Naive thymus-derived CD4-positive, alpha-beta T cell (primary cell): ENCODE measurements at places on chromosomes 3 and 15. TPM values are rescaled to one million over a fixed set of nuclear protein-coding genes. Genes with fewer than 3 reads are reported as not detected.

The ZPLD1 gene
- total RNA-seq: not detected in 2 replicates

The FOXB1 gene
- total RNA-seq: not detected

The KNG1 gene
- total RNA-seq: not detected

The LMCD1 gene
- total RNA-seq: not detected

The CPA3 gene
- total RNA-seq: not detected

The MOBP gene
- total RNA-seq: not detected

The CCDC39 gene
- total RNA-seq: not detected

The TMEM266 gene
- total RNA-seq: not detected

The FAM240A gene
- total RNA-seq: not detected in 2 replicates

The REC114 gene
- not detected for total RNA-seq

The DUOXA2 gene
- not detected for total RNA-seq

The KCNMB3 gene
- total RNA-seq: 1.3 TPM

The SPTSSB gene
- not detected for total RNA-seq

The OR5K2 gene
- total RNA-seq: not detected

The GXYLT2 gene
- total RNA-seq: not detected

The ASB14 gene
- not detected for total RNA-seq

The GPR15 gene
- total RNA-seq: 11.5 TPM

The SAXO2 gene
- total RNA-seq: 3.3 TPM

The DUSP7 gene
- 41.4 TPM for total RNA-seq

The GRM2 gene
- total RNA-seq: 4.0 TPM

The TMIE gene
- total RNA-seq: 5.2 TPM

The CSPG5 gene
- 0.41 and 0.64 TPM in 2 replicates for total RNA-seq

The TGM5 gene
- total RNA-seq: 0.27 and 0.31 TPM in 2 replicates

The ATP13A3 gene
- 58.4 TPM for total RNA-seq

The LTF gene
- total RNA-seq: not detected

The ROPN1B gene
- total RNA-seq: not detected

The AGTR1 gene
- not detected for total RNA-seq

The STARD9 gene
- total RNA-seq: 8.5 TPM

The ZNF660 gene
- total RNA-seq: 0.22 TPM

The GOLGA8Q gene
- not detected for total RNA-seq

The TMCO5A gene
- not detected for total RNA-seq

The CAMP gene
- total RNA-seq: not detected

The FBXO40 gene
- total RNA-seq: not detected

The CHDH gene
- 1.2 and 1.3 TPM in 2 replicates for total RNA-seq

The CCDC33 gene
- not detected for total RNA-seq

The OXTR gene
- 0.24 TPM for total RNA-seq

The SEMA5B gene
- not detected in 2 replicates for total RNA-seq

The AADAC gene
- not detected for total RNA-seq

The GOLGA8H gene
- 0.49 TPM for total RNA-seq

The SCG3 gene
- not detected for total RNA-seq

The LIPH gene
- not detected for total RNA-seq
